ENCODE measurements at places on chromosomes 16 and 17.

- no peak for DNase-seq
Observed at GRCh38 chr16:54320697-54321340, 34.2 kb upstream of the IRX3 start.

DNA sequence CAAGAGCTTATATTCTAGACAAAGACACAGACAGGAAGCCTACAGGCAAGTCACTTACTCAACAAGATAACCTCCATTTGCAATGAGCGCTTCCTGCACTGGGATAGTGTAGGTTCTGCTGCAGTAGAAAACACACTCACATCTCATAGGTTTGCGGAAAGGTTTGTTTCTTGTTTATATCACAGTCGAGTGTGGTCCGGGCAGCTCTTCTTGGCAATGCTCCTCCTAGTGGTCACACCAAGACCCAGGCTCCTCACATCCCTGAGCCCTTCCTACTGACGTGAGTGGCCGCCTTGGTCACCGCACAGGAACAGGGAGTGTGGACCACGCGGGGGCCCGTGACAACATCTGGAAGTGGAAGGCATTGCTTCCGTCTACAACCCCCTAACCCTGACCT lies 48.0 kb upstream of the RBFOX3 start:
- DNase-seq: no peak

- no peak for DNase-seq
Observed at GRCh38 chr16:2779978-2780898, 3.2 kb upstream of the ELOB start.

DNA sequence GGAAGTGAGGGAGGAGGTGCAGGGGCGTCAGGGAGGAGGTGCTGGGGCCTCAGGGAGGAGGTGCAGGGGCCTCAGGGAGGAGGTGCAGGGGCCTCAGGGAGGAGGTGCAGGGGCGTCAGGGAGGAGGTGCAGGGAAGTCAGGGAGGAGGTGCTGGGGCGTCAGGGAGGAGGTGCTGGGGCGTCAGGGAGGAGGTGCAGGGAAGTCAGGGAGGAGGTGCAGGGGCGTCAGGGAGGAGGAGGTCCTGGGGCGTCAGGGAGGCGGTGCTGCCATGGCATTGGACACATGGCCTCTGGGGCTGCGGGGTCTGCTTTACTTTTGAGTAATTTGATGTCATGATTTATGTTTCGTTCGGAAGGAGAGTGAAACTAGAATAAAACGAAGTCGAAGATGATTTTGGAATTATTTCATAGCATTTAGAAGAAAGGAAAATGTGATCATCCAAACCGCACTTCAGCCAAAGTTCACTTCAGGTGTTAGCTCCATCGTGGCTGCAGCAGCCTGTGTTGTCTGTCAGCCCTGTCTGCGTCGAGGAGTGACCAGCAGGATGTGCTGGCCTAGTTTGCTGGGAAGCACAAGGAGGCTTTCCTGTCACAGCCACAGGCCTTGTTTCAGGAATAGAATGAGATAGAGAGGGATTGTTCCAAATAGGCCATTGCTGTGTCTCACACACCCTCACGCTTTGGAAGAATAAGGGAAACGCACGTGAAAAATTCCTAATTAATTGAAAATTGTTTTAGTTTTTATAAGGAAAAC lies 42.8 kb downstream of the RAB11FIP3 start:
- no peak for DNase-seq

GRCh38 chr16:21083729-21084268 lies 66.8 kb downstream of the DNAH3 start:
- peak; percentile 21 for DNase-seq

DNA sequence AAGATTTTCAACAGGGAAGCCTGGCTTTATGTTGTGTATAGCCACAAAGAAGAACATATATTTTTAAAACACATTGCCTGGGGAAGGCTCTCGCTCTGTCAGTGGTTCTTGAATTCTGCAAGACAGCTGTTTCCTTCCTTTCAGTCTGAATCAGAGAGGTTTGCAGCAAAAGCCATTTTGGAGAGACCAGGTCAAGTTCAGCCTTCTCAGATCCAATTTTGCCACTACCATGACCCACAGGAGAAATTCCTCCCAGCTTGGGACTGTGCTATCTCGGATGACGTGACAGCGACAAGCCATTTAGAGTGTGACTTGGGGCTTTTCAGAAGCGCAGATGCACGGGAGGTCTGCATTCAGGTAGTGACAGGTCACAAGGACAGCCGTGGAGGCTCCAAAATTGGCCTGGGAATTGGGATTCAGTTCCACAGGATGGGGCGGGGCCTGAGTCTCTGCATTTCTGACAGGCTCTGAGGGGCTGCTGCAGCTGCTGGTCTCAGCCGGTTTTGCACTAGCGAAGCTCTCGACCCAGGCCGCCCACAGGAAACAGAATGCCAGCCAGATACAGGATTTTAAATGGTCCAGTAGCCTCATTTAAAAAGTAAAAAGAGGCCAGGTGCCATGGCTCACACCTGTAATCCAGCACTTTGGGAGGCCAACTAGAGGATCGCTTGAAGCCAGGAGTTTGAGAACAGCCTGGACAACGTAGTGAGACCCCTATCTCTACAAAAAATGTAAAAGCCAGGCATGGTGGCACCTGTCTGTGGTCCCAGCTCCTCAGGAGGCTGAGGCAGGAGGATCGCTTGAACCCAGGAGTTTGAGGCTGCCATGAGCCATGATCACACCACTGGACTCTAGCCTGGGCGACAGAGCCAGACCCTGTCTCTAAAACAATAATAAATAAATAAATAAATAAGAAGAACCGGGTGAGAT lies 196.6 kb upstream of the CIBAR2 start:
- DNase-seq: no peak

- no peak for DNase-seq
Observed at GRCh38 chr16:734208-734980, 6.4 kb downstream of the CIAO3 start.

GRCh38 chr16:17335826-17336529 lies 134.8 kb downstream of the XYLT1 start:
- no peak for DNase-seq

DNA sequence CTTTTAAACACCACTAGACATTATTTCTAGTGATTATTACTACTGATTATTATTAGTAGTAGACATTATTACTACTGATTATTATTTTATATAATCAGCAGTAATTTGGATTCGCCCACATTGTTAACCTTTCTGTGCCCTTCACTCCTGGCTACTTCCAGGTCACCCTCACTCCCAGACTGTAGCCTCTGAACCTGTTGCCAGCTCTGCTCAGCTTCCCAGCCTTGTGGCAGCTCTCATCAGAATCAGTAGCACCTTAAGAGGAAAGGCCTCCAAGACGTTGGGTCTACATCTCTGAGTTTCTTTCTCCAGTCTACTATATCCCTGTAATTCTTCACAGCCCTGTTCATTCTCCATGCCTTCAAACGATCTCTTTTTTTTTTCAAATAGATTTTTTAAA lies 137.0 kb downstream of the KATNIP start:
- no peak for DNase-seq

- no peak for DNase-seq
Observed at GRCh38 chr17:72714357-72714966, 378.0 kb downstream of the SLC39A11 start.

- DNase-seq: peak; percentile 58
Observed at GRCh38 chr16:69311533-69312387, 610 bp downstream of the VPS4A start.

DNA sequence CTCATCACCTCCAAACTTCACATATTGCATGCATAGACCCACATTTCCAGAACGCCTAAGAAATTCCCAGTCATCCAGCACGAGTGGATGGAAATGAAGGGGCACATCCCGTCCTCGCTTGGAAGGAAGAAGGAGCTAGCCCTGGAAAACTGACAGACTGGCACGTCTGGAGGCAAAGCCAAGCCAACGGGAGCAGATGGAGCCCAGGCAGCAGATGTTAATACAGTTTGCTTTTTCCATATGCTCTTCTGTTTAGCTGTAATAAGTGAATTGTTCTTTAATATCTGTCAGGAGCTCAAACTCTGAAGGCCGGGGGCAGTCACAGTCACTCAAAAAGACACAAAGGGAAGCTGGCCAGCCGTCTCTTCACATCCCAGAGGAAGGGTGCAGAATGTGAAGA lies 187.7 kb downstream of the XYLT1 start:
- DNase-seq: no peak

GRCh38 chr16:85720302-85720637 lies 30.6 kb downstream of the C16orf74 start:
- DNase-seq: no peak

GRCh38 chr17:8091033-8091687 lies 3.6 kb upstream of the ALOX12B start:
- DNase-seq: peak; percentile 52

DNA sequence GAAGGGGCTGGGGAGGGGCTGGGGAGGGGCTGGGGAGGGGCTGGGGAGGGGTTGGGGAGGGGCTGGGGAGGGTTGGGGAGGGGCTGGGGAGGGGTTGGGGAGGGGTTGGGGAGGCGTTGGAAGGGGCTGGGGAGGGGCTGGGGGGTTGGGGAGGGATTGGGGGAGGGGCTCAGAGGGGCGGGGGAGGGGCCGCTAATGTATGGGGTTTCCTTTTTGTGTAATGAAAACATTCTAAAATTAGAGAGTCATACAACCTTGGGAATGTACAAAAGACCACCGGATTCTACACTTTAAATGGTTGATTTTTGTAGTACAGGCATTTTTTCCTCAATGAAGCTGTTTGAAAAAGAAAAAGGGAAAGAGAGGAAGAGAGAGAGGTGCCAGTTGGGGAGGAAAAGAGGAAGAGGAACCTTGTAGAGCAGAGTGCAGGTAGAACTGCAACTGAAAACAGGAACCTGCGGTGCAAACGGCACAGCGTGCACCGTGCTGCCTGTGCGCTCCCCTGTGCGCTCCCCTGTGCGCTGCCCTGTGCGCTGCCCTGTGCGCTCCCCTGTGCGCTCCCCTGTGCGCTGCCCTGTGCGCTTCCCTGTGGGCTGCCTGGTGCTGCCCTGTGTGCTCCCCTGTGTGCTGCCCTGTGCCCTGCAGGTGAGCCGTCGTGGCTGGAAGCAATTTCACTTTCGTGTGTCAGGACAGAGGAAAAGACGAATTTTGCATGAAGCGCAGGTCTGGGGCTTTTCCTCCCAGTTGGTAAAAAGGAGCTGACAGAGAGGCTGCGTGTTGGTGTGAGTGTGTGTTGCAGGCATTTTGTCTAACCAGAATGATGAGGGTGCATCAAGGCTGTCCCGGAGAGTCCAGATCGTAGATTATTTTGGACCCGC lies 40.8 kb downstream of the METRNL start:
- DNase-seq: peak; percentile 93

DNA sequence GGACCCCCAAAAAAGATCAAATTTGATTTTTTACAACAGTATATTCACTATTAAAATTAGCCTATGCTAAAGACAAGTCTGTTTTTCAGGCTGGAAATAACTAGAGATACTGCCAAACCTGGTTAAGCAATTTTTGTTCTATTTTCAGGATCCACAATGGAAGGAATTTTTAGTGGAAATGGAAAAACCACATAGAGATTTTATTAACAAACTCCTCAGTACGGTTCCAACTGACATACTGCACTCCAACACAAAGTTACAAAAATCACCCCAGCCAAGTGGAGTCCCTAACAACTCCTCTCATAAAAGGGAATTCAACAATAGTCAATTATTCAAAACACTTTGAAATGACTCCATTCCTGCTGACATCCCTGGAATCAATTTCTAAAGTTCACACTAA lies 101.6 kb upstream of the TOB1 start:
- no peak for DNase-seq

DNA sequence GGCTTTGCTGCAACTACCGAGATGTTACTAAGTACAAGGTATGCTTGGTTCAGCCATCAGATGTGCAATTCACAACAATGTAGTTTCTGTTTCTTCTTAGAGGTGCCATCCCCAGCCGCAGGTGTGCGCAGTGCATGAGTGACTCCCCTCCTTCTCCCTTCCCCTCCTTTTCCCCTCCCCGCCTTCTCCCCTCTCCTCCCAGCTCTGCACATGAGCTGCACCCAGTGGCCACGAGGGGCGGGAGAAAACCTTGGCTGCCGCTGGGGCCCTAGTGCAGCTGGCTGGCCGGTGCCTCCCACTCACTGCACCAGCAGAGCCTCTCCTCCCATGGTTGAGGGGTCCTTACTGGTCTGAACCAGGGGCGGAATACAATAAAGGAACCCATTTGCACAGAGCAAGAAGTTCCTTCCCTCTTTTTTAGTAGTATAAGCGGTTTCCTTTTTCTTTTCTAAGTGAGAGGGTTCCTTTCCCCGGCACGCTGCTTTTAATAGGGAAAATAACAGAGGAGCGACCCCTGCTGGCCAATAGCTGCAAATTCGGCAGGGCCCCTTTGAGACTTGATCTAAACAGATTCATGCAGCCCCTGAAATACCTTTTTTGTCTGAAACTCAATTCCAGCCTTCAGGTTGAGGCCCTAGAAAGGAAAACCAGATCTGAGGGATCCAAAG lies 7.8 kb upstream of the CCL15 start:
- no peak for DNase-seq

DNA sequence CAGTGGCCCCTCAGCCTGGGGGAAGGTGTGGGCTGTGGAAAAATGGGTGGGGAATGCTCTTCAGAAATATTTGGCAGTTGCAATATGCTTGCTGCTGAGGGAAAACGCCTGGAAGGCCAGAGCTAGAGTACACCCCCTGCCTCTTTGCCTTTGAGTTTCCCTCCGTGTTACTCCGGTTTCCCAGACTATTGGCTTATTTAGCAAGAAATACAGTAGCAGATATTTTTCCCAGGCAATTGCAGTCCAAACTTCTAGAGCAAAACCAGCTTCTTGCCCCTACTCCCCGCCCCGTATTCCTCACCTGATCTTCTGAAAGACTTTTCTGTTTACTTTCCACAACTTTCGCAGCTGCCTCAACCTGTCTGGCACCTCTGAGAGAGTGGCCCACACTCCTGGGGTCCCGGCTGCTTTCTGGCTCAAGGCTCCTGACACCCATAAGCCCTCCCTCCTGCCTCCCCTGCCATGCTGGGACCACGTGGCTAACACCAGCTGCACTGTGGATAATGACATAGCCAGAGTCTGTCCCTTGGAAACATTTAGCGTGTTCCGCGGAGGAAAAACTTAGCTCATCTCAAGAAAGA lies 45.8 kb upstream of the HELZ start:
- DNase-seq: no peak

DNA sequence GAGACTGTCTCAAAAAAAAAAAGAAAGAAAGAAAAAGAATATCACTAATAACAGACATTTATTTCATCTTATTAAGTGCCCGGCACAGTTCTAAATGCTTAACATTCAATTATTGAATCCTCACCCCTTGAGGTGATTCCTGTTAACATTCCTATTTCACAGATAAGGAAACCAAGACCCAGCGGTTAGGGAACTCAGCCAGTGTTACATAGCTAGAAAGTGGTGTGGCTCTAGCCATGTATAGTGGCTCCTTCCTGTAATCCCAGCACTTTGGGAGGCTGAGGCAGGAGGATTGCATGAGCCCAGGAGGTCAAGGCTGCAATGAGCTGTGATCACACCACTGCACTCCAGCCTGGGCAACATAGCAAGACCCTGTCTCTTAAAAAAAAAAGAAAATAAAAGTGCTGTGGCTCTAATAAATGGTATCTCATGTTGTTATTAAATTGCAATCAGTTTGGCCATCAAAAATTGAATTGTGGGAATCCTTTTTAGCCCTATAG lies 28.1 kb downstream of the ZNRF1 start:
- DNase-seq: no peak

GRCh38 chr17:13283606-13284005 lies 265.8 kb upstream of the ELAC2 start:
- no peak for DNase-seq

- DNase-seq: no peak
Observed at GRCh38 chr17:73283250-73283649, 21.6 kb upstream of the CPSF4L start.
